ENCODE measurements at places on chromosomes 16 and 17.

- DNase-seq: no peak
These were observed 945.8 kb downstream of the KCNJ2 start for GRCh38 chr17:71114911-71115668.

DNA sequence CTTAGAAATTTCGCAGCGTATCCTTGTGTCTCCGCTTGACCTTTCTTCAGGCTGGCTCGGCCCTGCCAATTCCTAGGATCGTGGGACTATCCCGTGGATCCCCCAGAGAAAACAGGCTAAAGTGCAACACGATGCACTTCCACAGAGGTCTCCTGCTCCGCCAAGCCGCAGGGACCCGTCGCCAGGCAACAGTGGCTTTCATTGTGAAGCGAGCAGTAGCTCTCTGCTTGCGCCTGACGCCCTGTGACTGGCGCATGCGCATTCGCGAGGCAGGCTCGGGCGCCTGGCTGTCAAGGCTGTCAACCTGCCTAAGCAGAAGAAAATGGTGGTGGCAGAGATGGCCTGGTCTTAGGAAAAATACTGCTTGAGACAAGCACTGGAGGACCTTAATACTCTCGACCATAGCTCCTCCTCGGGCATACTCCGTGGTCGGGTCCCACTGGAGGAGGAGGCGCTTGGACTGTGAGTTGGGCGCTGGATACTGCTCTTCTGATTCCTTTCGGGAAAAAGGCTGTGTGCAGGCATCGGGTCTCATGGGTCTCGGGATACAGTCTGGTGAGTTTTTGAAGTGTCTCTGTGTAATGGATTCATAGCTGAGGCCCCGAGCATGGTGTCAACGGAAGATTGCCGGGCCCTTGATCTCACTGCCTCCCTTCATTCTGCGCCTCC is 2336.1 kb downstream of the TP53TG3F start:
- no peak for DNase-seq

DNA sequence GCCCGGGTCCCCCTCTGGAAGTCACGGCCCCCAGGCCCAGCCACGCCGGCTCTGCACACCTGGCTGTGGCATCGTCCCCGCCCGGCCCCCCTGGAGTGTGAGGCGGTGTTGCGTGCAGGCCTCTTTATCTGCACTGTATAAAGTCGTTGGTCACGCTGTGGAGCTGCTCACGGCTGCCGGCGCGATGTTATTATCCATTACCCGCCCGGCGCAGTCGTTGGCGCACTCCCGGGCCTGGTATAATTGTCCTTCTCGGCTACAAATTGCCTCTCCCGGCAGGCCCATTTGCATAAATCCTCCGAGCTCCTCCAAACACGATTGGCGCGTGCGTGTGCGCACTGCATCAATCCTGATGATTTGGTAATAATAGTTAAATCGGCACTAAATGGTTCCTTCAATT is 57.8 kb downstream of the BAHCC1 start:
- DNase-seq: no peak

DNA sequence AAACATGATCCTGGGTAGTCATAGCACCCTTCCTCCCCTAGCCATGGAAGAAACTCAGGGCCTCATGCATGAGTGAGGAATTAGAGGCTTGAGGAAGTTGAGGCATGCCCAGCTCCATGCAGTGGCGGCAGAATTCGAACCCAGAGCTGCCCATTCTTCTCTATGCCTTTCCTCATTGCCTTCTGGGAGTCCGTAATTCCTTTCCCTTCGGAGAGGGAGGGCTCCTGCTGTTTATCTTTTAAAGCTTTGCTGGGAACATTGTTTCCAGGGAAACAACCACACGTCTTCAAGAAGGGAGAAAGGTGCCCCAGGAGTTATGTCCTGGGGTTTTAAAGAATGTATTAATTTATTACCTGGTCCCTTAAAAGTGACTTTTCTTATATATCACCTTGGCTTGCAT is 8.5 kb downstream of the CRISPLD2 start:
- no peak for DNase-seq

DNA sequence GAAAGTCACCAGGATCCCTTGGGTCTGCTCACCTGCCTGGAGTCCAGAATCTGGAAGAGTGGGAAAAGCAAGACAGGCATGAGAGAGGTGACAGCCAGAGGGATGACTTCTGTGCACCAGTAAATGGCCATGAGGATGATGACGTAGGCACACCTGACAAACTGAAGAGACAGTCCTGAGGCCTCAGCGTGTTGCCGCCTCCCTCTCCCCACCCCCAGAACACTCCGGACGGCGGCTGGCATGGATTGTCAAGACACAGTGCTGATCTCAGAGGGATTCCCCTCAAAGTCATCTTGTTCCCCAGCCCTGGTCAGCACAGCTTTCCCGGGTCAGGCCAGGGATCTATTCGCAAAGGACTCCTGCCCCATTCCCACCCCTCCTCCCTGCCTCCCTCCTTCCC is 6.2 kb downstream of the SLC13A5 start:
- no peak for DNase-seq

GRCh38 chr16:50154420-50154950 is 1.4 kb downstream of the TENT4B start:
- no peak for DNase-seq

GRCh38 chr16:48247311-48247710 is at the start of gene ABCC11:
TSS of gene ABCC11 (minus strand) at chr16:48247539. CDS start at chr16:48231921, 15,618 bp downstream.
- no peak for DNase-seq

DNA sequence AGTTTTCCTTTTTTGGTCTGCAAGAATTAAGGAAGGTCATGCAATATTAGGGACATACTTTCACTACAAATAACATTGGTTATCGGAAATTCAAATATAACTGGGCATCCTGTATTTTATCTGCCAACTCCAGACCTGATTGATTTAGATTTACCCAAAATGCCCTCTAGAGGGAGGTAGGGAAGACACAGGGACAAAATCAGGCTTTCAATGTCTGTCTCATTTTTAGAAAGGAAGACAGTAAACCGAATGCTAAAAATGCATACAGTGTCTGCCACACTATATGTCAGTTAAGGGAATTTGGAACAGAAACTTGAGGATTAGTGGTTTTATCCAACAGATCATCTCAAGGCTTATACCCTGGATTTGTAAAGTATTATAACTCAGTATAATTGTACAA is 161.7 kb upstream of the SOX9 start:
- DNase-seq: no peak

DNA sequence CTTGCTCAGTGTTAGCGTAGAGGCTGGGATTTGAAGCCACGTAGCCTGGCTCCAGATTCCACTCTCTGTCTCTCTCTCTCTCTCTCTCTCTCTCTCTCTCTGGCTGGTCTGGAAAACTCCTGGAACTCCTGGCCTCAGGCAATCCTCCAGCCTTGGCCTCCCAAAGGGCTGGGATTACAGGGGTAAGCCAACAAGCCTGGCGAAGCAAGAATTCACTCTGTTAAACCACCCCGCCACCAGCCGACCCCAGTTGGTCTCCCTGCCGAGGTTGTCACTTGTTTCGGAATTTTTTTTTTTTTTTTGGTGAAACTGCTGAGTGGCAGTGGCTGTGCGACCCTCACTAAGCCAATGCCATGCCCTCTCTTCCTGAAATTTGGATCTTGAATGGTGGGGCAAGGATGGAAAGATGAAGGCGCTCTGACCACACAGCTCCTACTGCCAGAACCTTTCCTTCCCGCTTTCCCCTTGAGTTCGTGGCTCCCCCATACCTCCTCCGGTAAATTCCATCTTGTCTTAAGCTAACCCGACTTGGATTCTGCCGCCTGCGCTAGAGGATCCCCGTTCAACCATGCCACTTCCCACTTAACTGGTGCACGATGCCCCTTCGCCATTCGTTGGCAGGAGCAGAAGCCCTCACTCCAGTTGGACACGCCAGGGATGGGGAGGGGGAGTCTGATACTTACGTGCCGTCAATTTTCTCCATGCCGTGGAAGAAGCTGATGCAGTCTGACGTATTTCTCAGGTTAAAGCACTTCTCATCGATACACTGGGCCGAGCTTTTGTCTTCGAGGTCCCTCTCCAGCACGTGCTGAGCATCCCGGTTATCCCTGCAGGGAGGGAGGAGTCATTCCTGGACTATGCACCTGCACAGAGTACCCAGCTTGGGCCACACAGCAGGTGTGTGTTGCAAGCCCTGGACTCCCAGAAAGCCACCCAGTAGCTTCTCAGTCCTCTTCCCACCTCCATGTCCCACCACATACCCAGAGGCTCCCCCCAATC is 13.1 kb downstream of the TEKT5 start:
- no peak for DNase-seq

DNA sequence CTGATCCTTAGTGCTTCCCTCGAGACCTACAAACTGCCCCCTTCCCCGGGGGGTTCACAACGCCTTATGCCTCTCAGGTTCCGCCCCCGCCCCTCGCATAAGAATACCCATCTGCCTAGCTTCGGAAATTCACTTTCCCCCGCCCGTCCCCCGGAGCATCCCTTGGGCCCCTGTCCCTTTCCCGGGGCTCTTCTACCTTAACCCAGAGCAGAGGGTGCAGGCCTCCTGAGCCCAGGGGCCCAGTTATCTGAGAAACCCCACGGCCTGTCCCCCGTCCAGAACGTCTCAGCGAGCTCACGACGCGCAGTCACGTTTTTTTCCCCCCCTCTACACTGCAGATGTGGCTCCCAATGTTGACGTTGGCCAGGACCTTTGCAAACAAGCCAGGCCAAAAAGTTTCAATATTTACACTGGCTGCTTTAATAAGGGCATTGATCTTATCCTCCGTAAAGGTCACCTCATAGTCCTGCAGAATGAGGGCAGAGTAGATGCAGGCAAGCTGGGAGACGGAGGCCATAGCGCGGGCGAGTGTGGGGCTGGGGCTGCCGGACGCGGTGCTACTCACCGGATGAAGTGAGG is 1.4 kb upstream of the NBR1 start:
- DNase-seq: peak; percentile 4
